ENCODE measurements at places on chromosomes 3 and 15.
A peak's percentile ranks its signal among the peaks of the same experiment; 100 is the strongest.

DNA sequence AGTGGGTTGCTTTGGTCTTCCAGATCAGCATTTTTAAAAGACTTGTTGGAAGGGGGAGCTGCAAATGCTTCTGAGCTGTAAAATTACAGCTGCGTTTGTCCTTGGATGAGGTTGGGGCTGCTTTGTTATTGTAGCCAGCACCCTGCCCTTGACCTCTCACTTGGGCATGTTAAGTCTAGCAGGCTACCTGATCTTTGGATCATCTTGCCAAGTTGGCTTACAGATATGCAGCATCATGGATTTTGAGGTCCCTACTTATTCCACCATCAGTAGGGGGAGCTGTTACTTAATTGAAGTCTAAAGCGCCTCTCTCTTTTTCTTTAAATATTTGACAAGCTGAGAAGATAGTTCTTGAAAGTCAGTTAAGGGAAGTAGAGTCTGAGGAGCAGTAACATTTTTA, 793.0 kb downstream of the MCTP2 start:
- H3K36me3 ChIP-seq: no peaks in the 10 kb centered on the region
- no peaks in the 10 kb centered on the region for H3K27me3 ChIP-seq
- H3K4me1 ChIP-seq: no peaks in the 10 kb centered on the region
- no peak overlapping the region for H3K27ac ChIP-seq

GRCh38 chr3:177610262-177610661, 413.0 kb upstream of the TBL1XR1 start:
- no peak overlapping the region for H3K27ac ChIP-seq
- H3K36me3 ChIP-seq: no peaks in the 10 kb centered on the region
- H3K27me3 ChIP-seq: no peaks in the 10 kb centered on the region
- DNase-seq: no peak
- no peaks in the 10 kb centered on the region for H3K4me1 ChIP-seq
- no peak overlapping the region for H3K4me3 ChIP-seq

DNA sequence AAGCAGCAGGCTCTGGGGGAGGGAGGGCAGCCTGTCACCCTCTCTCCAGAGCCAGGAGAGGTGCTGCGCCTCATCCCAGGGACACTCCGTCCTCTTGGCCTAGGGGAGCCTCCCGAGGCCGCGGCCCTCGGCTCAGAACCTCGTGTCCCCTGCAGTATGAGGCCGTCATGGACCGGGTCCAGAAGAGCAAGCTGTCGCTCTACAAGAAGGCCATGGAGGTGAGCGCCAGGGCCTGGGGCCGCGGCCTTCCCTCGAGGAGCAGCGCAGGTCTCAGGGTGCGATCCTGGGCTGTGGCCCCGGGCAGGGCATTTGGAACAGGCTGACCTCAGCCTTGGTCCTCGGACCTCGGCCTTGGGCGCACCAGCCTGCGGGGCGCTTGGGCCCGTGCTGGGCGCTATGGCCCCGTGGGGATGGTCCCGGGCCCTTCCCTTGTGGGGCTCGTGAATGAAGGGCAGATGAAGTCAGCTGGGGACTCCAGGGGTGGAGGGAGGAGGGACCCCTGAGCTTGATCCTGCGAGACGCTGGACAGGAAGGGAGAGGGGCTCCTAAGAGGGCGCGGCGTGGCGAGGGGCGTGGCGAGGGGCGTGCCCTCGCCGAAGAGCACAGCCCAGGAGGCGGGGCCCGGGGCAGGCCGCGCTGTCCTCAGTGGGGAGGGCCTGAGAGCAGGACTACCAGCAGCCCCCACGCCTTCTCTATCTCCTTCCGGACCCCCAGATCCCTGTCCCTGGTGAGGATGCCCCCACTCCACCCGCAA, 32.9 kb downstream of the PSTPIP1 start:
- no peak overlapping the region for H3K27ac ChIP-seq
- peaks cover 10% of the 10 kb centered on the region for H3K27me3 ChIP-seq
- H3K4me3 ChIP-seq: no peak overlapping the region
- no peak for DNase-seq
- H3K4me1 ChIP-seq: peaks cover 35% of the 10 kb centered on the region

GRCh38 chr15:57216288-57216687, 160.0 kb upstream of the CGNL1 start:
- no peaks in the 10 kb centered on the region for H3K36me3 ChIP-seq
- DNase-seq: peak; percentile 87
- peaks cover 2% of the 10 kb centered on the region for H3K4me1 ChIP-seq
- no peaks in the 10 kb centered on the region for H3K27me3 ChIP-seq
- H3K27ac ChIP-seq: peak overlapping the region; percentile 60

- H3K27me3 ChIP-seq: peaks cover 28% of the 10 kb centered on the region
- no peaks in the 10 kb centered on the region for H3K36me3 ChIP-seq
These were observed 25.1 kb upstream of the ZKSCAN7 start for GRCh38 chr3:44529927-44530326.

- no peaks in the 10 kb centered on the region for H3K4me1 ChIP-seq
- H3K36me3 ChIP-seq: no peaks in the 10 kb centered on the region
- peaks cover 13% of the 10 kb centered on the region for H3K27me3 ChIP-seq
- H3K27ac ChIP-seq: no peak overlapping the region
- no peak overlapping the region for H3K4me3 ChIP-seq
These were observed 119.1 kb downstream of the SV2B start for GRCh38 chr15:91219206-91219605.

DNA sequence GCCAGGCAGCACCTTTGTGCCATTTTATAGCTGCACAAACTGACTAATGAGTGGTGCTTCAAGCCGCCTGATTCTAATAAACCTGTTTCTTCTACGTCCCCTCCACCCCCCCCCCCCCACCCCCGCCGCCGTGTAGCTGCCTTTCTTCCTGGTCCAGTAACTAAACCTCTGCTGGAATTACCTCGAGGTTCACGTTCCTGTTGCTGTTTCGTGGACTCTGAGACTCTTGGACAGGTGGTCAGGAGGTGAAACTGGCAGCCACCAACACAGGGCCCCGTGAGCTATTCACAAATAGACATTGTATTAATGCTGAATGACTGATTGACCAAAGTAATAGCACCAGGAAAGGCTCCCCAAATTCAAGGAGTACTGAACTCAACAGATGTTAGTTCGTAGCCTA, 73.9 kb downstream of the TRIM69 start:
- DNase-seq: no peak
- H3K4me3 ChIP-seq: no peak overlapping the region
- no peaks in the 10 kb centered on the region for H3K4me1 ChIP-seq
- H3K27ac ChIP-seq: no peak overlapping the region

DNA sequence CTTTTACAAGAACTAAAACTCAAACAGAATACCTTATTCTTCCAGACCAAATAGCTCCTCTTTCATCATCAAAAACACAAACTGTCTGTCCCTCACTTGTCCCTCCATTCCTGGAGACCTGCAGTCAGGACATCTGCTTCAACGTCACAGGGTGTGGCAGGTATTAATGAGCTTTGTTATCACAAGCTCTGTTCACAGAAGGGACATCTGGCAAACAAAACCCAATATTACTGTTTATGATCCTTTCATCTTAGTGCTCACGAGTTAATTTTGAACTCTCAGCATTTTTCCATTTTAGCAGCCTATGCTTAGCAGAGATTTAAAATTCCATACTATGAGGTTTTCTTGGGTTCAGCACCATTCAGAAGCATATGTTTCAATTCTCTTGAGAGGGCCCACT, 32.9 kb downstream of the AP3S2 start:
- peaks cover 9% of the 10 kb centered on the region for H3K36me3 ChIP-seq
- H3K4me3 ChIP-seq: no peak overlapping the region
- DNase-seq: no peak
- no peaks in the 10 kb centered on the region for H3K27me3 ChIP-seq

DNA sequence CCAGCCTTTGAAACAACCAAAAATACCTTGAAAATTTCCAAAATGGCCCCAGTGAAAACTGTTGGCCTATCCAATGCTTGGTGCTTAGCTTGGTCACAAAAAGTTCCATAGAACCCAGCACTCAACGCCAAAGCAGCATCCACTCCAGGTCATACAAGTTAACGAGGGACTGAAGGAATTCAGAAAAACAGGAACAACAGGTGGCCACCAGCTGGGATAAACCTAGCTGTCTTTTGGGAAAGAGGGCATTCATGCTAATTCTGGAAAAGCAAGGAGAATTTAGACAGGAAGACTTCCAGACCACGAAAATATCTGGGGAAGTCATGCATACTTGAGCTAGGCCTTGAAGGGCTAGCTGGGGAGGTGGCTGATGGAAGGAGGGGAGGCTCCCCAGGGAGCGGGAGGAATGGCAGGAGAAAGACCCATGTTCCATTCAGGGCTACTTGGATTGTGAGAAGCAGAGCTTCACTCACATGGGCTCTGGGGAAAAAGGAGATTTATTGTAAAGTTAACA, 28.6 kb downstream of the COLQ start:
- no peak overlapping the region for H3K4me3 ChIP-seq
- no peaks in the 10 kb centered on the region for H3K27me3 ChIP-seq
- DNase-seq: no peak
- no peaks in the 10 kb centered on the region for H3K4me1 ChIP-seq
- peaks cover 3% of the 10 kb centered on the region for H3K36me3 ChIP-seq
- H3K27ac ChIP-seq: no peak overlapping the region

GRCh38 chr15:64699751-64700388, 75.5 kb downstream of the RBPMS2 start:
- H3K4me1 ChIP-seq: peaks cover 16% of the 10 kb centered on the region
- no peaks in the 10 kb centered on the region for H3K27me3 ChIP-seq
- H3K4me3 ChIP-seq: no peak overlapping the region
- DNase-seq: peak; percentile 79
- peaks cover 14% of the 10 kb centered on the region for H3K36me3 ChIP-seq

- H3K4me3 ChIP-seq: no peak within 1 kb of the TSS
- H3K27ac ChIP-seq: no peak within 1 kb of the TSS
- H3K4me1 ChIP-seq: peaks cover 14% of the 10 kb centered on the region
- peaks cover 55% of the 10 kb centered on the region for H3K27me3 ChIP-seq
- no peak for DNase-seq
- no peaks in the 10 kb centered on the region for H3K36me3 ChIP-seq
These were observed at the start of gene GNAT1 for GRCh38 chr3:50190936-50191660. Gene GNAT1 (plus strand): TSS chr3:50191610. CDS start chr3:50191726, 116 bp downstream.

- H3K27ac ChIP-seq: no peak overlapping the region
- no peaks in the 10 kb centered on the region for H3K36me3 ChIP-seq
- no peak for DNase-seq
These were observed 59.5 kb upstream of the NDUFB4 start for GRCh38 chr3:120536642-120537041.

GRCh38 chr3:13323822-13324221, 96.3 kb downstream of the NUP210 start:
- peaks cover 2% of the 10 kb centered on the region for H3K4me1 ChIP-seq
- no peak overlapping the region for H3K4me3 ChIP-seq
- H3K36me3 ChIP-seq: no peaks in the 10 kb centered on the region
- H3K27me3 ChIP-seq: peaks cover 48% of the 10 kb centered on the region

DNA sequence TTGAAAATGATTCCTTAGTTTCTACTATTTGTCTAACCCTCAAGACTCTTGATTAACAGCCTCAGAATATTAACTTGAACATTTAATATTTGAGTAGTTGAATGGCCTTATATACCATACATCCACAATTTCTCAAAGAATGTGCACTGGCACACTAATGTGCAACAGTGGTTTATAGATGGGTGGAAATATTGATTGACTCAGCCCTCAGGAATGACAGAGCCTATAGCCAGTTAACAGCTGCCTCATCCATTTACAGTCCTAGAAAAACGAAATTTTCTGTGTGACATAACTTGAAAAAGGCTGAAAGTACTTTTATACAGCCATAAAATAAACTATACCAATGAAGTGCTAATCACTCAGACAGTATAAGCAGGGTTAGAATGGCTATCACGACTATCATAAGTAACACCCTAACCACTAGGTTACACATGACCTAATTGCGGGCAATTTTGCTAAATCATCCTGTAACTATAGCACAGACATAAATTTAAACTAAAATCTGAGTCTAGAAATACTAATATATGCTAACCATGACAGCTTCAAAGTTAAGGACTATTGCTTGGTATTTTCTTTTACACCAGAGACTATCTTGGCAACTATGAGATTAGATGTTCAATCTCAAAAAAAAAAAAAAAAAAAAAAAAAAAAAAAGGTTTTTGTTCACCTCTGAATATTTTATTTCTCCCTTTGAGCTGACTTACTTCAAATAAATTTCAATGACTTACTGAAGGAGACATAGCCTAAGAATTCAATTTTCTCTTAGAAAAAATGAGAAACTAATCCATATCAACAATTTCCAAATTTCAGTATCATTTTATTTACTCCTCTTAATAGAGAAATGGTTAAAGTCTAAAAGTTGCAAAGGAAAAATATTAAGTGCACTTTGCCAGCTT, 9.3 kb downstream of the SECISBP2L start:
- peak overlapping the region; percentile 67 for H3K27ac ChIP-seq
- H3K27me3 ChIP-seq: no peaks in the 10 kb centered on the region
- peaks cover 45% of the 10 kb centered on the region for H3K36me3 ChIP-seq
- H3K4me3 ChIP-seq: no peak overlapping the region
- DNase-seq: peak; percentile 65

GRCh38 chr3:102025606-102026270, 176.4 kb downstream of the NFKBIZ start:
- no peaks in the 10 kb centered on the region for H3K4me1 ChIP-seq
- no peak for DNase-seq
- H3K36me3 ChIP-seq: no peaks in the 10 kb centered on the region
- H3K27ac ChIP-seq: no peak overlapping the region
- no peaks in the 10 kb centered on the region for H3K27me3 ChIP-seq

DNA sequence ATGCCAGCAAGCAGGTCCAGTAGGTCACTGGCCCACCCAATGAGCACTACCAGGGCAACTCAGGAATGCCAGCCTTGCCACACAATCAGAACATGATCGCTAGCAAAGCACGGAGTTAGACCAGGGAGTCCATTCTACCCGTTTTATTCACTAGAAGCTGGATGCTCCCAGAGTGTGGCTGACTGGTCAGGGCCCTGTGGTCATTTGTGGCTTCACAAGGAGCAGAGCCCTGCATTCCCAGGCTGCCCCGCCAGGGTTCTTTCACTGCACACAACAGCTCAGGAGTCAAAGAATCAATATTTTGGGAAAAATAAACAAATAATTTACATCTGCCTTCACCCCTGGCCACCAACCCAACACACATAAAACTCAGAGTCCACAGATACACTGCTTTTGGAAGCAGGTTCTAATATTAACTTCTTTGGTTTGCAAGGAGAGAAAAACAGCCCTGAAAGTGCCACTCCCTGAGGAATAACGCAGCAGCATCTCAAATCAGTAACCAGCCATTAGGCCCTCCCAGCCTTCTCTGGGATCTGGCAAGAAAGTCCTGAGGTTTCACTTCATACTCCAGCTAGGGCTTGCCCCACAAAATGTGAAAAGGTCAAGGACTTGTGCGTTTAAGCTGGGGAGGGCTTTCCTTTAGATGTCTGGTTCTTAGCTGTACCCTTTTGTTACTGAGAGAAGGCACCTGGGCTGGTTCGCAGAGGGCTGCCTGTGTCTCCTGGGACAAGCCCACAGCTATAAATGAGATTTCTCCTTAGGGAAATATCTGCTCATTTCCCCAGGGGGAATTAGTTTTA, 16.0 kb downstream of the SIAH2 start:
- peaks cover 13% of the 10 kb centered on the region for H3K4me1 ChIP-seq
- H3K4me3 ChIP-seq: no peak overlapping the region
- peaks cover 11% of the 10 kb centered on the region for H3K36me3 ChIP-seq
- no peaks in the 10 kb centered on the region for H3K27me3 ChIP-seq
- DNase-seq: peak; percentile 69

Measured in mesenchymal stem cell (in vitro differentiated cells and primary cell).